Stimulated activated CD8-positive, alpha-beta memory T cell treated with anti-CD3 and anti-CD28 coated beads, Interleukin-2, amount 100 ng/mL, for 48 hours (primary cell): ENCODE measurements at places on chromosomes 12 and 14.

DNA sequence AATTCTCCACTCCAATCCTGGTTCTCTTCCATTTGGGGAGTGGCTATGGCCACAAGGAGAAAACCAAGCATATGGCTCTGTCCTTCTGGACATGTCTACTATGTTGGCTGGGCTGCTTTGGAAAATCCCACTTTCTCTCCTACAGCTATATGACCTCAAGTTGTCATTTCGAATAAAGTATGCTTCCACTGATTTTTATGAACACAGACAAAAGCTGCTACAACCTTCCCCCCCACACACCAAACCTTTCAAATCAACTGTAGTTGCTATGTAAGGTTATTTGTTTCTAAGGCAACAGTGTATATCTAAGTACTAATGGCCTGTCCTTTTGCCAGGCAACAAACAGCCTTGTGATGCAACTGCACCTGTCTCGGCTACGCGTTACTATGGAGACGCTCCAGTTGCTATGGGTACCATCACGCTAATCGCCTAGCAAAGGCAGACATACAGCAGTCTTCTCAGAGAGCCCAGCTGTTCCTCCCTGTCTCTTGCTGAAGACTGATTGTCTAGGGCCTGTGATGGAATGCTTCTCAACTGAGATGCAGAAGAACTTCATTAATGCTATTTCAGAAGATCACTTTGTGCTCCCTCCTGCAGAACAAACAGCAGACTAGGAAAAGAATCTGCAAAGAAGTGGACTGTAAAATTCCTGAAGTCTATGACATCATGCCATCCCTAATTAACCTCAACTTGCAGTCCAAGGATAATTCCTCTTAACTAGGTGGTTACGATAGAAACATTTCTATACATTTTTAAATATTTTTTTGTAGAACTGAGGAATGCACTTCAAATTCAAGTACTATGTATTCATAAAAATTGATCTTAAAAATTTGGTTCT lies 67.6 kb downstream of the FOXN3 start:
- no peak for DNase-seq

GRCh38 chr14:91281346-91281745 lies 36.8 kb upstream of the GPR68 start:
- no peak for DNase-seq

- no peak for DNase-seq
These were observed 61.0 kb downstream of the EPS8 start for GRCh38 chr12:15728118-15728598.

- no peak for DNase-seq
These were observed 14.9 kb downstream of the TXNRD1 start for GRCh38 chr12:104230304-104231095.

GRCh38 chr14:101997429-101998336 lies 33.3 kb downstream of the DYNC1H1 start:
- DNase-seq = no peak

GRCh38 chr12:15050659-15051058 lies 77.8 kb downstream of the PDE6H start:
- no peak for DNase-seq
